ENCODE measurements at places on chromosomes 2 and 18. TPM values are rescaled to one million over a fixed set of nuclear protein-coding genes. Genes with fewer than 3 reads are reported as not detected.

- no peak for DNase-seq
Measured at GRCh38 chr2:191818725-191819350, 28.1 kb downstream of the CAVIN2 start.

CABLES1 gene
- 6.6 TPM for total RNA-seq

GRCh38 chr18:75016025-75016717 is 192.8 kb downstream of the PTGR3 start:
- no peak for DNase-seq

DNA sequence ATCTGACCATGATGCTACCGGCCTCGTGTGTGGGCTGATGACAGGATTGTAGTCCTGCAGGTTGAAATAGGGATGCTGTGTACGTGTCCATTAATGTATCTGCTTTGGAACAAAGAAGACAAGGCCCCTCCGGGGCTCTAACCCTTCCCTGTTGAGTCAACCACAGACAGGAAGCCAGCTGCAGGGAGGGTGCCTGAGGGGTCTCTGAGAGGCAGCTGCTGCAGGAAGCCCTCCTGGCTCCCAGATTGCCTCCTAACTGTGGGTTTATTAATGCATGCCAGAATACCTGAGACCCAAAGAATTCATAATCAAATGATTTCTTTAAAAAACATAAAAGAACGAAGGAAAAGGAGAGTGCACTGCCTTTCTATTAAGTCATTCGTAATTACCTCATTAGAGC is 140.4 kb downstream of the CELF4 start:
- DNase-seq, result no peak

SS18 gene
- 98.2 TPM for total RNA-seq

DNA sequence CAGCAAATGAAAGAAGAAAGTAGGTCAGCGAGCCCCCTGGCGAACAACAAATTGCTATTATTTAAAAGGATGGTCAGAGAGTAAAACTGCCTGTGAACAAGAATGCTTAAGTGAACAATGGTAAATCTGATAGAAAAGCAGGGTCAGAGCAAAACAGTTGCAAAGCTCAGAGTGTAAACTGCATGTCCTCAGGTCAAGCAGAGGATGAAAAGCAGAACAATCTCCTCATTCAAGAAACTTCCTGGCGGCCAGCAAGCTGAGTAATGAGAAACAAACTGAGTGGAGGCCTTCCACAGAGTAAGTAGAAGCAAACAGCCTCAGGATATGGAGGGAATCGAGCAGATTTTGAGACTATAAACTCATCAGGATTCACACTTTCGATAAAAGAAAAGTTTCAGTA is 117.9 kb downstream of the PPP1R1C start:
- no peak for DNase-seq

DNA sequence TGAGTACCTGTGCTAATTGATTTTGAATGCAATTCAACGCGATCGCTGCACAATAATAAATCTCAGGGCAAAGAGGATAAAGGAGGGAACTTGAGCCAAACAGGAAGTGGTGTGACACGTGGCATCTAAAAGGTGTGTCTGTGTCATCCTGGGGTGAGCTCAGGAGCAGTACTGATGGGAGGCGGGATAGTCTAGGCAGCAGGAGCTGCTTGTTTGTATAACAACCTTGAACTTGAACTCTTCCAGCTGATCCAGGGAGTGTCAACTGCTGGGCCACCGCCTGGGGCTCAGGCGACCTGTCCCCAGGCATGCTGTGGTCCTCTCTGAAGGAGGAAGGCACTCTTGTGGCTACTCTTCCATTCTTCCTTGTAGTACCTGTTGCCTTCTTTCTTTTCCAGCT is 61.2 kb downstream of the BOD1L2 start:
- DNase-seq, result peak; percentile 58

- DNase-seq, result no peak
Measured at GRCh38 chr2:9975805-9976447, 24.4 kb downstream of the GRHL1 start.

- DNase-seq, result no peak
Measured at GRCh38 chr2:20507166-20507692, 60.4 kb downstream of the RHOB start.

- DNase-seq, result no peak
Measured at GRCh38 chr2:64605026-64605471, 48.7 kb downstream of the SERTAD2 start.

CYTIP gene
- 11.8 TPM for total RNA-seq

DNA sequence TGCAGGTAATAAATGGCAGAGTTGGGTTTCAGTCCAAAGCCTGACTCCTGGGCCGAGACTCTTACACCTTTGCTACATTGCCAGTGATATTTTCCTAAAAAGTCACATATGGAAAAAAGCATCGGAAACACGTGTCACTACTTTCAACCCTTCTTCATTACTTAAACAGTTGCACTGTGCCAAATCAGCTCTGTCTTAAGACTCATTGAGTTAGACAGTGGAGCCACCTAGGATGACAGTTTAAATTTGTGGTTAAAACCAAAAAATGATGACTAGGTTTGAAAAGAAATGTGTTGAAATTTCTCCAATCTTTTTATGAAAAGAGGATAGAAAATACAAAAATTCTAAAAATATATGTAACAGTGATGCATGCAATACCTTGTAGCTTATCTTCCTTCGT is 97.5 kb downstream of the TMEM247 start:
- no peak for DNase-seq

GRCh38 chr2:191115391-191115790 is 35.4 kb downstream of the STAT4 start:
- no peak for DNase-seq

DNA sequence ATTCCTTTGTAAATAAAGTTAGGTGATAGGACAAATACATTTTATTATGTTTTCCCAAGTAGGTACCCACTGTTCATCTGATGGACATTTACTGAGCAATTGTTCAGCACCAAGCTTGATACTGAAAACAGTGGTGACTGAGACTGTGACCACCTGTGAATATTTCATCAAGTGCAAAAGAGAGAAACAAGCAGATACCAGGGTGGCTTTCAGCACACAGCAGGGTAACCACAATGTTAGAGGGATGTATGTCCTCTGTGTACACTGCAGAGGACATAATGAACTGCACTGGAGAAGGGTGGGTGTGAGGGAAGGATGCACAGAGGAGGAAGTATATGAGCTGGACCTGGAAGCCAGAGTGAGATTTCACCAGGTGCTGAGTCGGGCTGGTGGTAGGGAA is 411.8 kb downstream of the RAD51AP2 start:
- DNase-seq, result no peak

ALPP gene
- total RNA-seq, result not detected

- DNase-seq, result no peak
Measured at GRCh38 chr2:147789720-147790119, 55.1 kb upstream of the ACVR2A start.
